ENCODE measurements at places on chromosomes 12 and 14.

DNA sequence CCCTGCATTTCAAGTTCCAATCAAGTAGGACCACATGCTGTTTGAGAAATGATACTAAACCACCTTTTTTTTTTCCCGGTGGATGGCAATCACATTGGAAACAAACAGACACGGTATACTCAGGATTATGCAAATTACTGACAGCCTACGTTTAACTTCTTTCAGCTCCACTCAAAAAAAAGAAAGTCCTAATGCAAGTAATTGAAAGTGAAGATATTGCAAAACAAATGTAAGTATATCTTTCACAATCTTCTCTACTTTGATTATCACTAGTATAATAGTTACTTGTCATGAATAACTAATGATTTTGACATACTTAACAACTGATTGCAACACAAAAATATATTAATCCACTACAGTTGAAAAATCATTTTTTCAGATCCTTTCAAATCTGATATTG lies 2.6 kb upstream of the OSBPL8 start:
- DNase-seq = no peak

DNA sequence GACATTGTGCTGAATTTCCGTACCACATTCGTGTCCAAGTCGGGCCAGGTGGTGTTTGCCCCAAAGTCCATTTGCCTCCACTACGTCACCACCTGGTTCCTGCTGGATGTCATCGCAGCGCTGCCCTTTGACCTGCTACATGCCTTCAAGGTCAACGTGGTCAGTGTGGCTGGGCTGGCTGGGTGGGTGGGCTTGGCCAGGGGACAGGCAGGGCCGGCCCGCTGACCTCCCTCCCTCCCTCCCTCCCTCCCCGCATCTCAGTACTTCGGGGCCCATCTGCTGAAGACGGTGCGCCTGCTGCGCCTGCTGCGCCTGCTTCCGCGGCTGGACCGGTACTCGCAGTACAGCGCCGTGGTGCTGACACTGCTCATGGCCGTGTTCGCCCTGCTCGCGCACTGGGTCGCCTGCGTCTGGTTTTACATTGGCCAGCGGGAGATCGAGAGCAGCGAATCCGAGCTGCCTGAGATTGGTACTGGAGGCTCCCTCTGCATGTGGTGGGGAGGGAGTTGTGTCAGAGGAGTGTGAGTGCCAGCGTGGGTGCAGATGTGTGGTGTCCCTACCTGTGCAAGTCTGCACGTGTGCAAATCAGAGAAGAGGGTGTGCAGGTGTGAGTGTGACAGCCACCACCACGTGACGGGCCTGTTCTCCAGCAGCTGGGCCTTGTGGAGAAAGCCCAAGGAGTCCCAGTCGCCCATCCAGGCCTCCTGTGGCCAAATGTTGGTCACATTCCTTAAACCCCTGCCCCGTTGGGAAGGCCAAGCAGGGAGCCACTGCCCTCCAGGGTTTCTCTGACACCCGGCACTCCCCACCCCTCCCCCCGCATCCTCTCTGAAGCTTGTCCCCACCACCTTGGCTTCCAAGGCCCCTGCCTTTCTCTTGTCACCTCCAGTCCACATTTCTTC lies 5.3 kb downstream of the KCNH3 start:
- no peak for DNase-seq

- DNase-seq = no peak
These were observed 356.9 kb upstream of the LMO3 start for GRCh38 chr12:16962889-16963288.

GRCh38 chr14:81169711-81170103 lies 51.1 kb downstream of the GTF2A1 start:
- DNase-seq = no peak

- no peak for DNase-seq
These were observed 238.9 kb upstream of the MIS18BP1 start for GRCh38 chr14:45491914-45492313.

DNA sequence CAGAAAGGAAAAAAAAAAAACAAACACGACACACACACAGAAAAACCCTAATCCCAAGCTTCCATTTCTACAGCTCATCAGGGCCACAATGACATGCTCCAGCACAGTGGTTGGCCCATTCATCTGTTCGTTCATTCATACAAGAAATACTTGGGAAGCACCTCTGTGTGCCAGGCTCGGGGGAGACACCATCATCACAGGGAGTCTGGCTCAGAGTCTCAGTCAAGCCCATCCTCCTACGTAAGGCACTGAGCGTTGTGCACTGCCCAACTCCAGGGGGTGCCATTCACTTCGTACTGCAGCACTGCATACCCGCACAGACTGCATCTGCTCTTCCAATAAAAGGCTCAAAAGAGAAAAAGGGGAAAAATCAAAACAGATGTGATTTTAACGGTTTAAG lies 15.3 kb downstream of the VPS37B start:
- DNase-seq = no peak

- no peak for DNase-seq
These were observed 107.5 kb upstream of the PDE3A start for GRCh38 chr12:20260851-20261250.

DNA sequence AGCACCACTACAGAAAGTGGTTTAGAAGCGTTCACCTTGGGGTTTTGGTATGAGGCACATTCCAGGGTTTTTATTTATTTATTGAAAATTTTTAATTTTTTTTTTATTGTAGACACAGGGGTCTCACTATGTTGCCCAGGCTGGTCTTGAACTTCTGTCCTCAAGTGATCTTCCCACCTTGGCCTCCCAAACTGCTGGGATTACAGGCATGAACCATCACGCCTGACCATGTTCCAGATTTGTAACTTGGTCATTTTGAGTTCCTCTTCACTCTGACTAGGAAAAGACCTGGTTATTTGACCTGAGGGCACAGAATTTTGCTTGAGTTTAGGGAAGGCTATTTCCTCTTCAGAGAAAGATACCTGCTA lies 3.1 kb downstream of the MLEC start:
- DNase-seq = no peak

DNA sequence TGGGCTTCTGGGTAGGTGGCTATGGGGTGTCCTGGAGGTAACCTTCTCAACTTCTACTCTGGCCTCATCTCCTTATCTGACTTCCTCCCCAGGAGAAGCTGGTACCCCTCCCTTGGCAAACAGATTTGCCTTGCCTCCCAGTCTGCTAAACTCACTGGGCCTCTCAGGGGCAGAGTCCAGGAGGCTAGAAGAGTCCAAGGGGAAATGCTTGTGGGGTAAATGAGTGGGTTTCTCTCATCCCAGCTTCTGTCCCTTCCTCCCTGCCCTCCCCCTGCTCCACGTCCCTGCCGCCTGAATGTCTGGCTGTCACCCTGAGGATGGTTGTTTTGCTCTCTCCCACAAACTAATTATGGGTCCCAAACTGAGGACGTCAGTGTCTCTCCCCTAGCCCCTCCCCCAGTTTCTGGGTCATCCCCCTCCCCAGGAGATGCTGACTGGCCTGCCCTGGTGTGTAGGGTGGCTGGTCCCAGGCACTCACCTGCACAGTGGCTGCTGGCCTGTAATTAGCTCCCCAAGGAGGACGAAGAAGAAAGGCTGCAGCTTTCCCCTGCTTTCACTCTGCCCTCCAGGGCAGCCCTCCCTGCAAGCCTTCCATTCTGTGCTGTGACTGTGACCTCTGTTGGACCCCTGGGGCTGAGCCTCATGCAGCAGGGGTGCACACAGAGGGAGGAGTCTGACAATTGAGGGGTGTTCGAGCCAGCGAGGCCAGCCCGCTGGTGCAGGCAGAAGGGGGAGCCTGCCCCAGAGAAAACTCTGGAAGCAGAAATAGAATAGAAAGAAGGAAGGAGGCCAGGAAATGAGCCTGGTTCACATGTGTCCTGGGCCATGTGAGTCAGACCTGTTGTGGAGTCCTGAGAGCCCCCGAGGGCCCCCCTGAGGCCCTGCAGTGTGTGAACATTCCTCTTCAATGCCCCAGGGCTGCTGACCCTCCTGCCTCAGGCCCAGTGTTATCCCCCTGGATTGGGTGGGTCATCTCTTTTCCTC lies at the start of gene LRP1-AS:
Gene LRP1-AS, minus strand, starts transcription at position 659 of the 984 bp plus-strand sequence.
- DNase-seq = no peak

DNA sequence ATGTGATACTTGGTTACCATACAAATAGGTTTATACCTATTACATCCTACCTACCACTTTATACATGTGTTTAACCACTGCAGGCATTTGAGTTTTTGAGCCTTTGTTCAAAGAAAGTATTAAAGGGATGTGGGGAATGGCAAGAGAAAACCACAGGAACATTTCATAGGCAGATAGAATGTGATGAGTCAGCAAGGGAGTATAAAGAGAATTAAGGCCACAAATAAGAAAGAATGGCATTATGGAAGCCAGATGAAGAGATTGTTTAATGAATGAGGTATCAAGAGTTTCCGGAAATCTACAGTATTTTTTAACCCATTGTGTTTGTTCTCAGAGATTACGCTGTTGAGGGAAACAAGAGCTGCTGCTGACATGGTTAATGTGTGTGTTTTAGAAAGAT lies 66.9 kb downstream of the METTL25 start:
- DNase-seq = no peak

- no peak for DNase-seq
These were observed 21.1 kb upstream of the SCARB1 start for GRCh38 chr12:124884587-124885438.

DNA sequence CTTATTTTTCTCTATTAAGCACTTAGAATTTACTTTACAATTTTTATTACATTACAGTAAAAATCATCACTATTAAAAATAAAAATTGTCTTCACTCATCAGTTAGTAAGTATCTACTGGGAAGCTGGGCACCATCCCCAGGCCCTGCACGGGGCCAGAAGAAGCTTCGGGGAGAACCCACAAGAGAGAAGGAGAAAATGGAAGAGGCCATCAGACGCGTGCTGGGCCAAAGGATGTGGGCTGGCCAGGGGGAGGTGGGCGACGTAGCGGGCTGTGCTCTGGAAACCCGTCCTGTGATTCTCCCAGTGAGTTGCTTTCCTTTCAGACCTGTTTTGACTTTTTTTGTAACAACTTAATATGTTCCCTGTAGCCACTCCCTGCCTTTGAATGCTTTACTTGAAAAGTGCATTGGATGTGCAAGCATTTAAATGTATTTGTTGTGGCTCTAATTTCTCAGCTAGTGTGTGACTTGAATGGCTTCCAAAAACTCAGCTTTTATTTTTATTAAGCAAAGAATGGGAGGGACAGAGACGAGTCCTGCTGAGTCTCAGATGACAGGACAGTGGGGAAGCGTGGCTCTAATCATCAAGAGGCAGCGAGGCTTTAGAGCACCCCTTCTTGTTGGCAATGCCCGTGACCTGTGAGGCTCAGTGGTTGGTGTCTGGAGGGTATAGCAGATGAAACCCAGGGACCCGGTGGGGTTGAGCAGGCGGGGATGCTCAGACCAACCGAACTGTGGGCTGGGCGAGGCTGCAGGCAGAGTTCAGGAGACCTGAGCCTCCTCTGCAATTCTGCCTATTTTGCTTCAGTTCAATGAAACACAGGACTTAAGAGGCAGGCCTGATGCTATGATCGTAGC lies 38.8 kb downstream of the SYNE3 start:
- no peak for DNase-seq
